ENCODE measurements at places on chromosomes 5 and 9.

DNA sequence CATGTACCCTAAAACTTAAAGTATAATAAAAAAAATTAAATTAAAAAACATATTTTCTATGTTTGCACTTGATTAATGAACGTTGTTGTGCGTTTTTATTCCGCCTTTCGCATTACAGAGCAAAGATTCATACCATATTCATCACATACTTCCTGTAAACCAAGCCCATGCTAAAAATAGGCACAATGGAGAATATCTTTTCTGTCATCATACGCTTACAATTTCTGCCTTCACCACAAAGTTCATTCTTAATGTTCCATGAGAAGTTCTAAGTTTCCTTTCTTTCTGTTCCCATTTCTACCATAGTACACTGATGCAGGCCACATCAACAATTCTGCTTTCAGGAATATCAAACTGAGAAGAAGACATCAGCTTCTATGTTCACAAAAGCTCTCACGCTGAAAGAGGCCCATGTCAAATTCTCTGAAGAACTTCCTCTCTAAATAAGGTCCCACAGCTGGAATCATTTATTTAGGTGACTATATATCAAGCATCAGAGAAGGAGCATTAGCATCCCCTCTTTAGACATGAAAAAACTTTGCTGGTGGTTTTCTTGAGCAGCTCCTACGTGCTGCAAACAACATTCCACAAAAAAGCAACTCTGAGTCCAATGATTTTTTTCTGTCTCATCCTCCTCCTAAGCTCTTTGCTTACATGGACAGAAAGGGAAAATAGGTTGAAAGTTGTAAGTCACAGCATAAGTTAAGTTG, 456.4 kb downstream of the CDH10 start:
- DNase-seq = no peak

DNA sequence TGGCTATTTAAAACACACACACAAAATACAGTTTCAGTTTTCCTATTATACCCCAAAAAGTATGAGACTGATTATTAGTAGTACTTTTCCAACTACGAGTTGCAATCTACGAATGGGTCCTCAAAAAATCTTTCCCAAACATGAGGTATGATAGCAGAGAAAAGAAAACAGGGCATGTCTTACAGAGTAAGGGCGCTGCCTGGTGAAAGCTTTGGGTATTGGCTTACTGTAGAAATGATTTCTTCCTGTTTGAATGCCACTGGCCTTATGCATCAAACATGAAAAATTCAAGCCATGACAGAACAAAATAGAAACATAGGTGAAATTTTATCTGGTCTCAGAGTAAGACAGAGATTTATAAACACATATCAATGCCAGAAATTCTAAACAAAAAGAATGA, 448.0 kb downstream of the SPOCK1 start:
- no peak for DNase-seq

DNA sequence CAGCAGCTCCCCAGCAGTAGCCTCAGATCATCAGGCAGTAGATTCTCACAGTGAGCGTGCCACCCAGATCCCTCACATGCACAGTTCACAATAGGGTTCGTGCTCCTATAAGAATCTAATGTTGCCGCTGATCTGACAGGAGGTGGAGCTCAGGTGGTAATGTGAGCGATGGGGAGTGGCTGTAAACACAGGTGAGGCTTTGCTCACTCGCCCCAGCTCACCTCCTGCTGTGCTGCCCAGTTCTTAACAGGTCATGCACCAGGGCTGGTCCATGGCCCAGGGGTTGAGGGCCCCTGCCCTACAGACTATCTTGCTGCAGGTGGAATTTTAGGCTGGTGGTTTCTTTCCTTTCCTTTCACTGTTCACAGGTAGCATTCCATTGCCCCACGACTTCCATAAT, 100.2 kb downstream of the MRPL36 start:
- no peak for DNase-seq

GRCh38 chr5:143516249-143516648, 112.8 kb upstream of the NR3C1 start:
- no peak for DNase-seq

Data from HAP-1 (cell line).